Activated CD4-positive, alpha-beta T cell treated with anti-CD3 and anti-CD28 coated beads, Interleukin-2, amount 50 U/mL, for 1 hour (primary cell): ENCODE measurements at places on chromosomes 11 and 22.

- no peak for DNase-seq
Observed at GRCh38 chr11:18005376-18006129, 7.3 kb downstream of the SERGEF start.

DNA sequence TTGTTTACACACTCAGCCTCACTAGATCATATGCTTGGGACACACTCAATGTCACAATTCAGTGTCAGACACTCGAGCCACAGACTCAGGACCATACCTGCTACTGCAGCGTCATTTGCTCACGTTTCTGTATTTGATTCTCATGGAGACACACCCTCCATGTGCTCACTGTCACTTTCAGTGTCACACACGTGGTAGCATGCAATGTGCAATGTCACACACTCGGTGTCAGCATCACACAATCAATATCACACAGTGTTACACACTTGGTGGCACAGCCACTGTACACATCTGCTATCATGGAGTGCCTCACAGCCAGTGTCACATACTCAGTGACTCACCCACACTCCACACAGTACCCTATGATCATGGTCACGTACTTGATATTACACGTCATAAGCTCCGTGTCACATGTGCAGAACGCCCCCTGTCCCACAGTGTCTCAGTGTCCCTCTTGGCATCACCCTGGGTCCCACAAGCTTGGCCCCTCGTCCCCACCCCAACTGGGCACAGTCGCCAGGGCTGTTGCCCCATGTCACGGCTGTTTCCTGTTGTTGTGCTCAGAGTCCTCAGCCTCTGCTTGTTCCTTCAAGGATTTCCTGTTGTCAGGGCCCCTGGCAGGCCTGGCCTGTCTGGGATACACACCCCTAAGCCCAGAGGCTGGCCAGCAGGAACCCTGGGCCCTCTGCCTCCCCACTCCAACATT lies 49.6 kb downstream of the PDE2A start:
- no peak for DNase-seq

GRCh38 chr11:76613901-76614300 lies 56.6 kb downstream of the LRRC32 start:
- no peak for DNase-seq

- peak; percentile 44 for DNase-seq
Observed at GRCh38 chr11:62708793-62709192, 1.3 kb downstream of the GNG3 start.

GRCh38 chr11:116986521-116987105 lies 111.6 kb downstream of the SIK3 start:
- no peak for DNase-seq

- no peak for DNase-seq
Observed at GRCh38 chr11:83364500-83365045, 78.4 kb upstream of the CCDC90B start.

- no peak for DNase-seq
Observed at GRCh38 chr11:84455691-84456090, 1169.5 kb upstream of the CCDC90B start.

DNA sequence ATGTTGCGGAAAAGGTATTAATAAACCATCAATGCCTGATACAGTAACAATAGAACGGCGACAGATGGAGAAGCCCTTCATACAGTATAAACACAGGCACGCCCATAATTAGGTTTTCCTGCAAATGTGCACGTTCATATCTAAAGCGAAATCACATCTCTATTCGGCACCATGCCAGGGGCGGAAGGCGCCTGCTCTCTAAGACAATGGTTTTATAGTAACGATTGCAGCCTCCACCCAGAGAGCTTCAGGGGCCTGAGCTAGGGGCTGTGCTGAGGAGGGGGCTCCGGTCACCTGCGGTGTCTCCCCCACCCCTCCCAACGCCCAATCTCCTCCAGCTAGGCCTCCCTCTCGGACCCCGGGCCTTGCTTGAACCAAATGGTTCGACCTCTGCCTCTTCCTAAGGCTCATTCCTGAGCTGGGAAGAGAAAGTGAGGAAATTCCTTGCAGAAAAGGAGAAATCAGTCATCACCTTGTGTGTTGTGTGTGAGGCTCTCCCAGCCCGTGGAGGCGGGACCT lies 9.6 kb downstream of the KRTAP5-5 start:
- no peak for DNase-seq
